ENCODE measurements at places on chromosomes 7 and 10. TPM values are rescaled to one million over a fixed set of nuclear protein-coding genes. Genes with fewer than 3 reads are reported as not detected.
A peak's percentile ranks its signal among the peaks of the same experiment; 100 is the strongest.

- no peak for DNase-seq
These were observed 892.6 kb downstream of the XPNPEP1 start for GRCh38 chr10:109030581-109031210.

GRCh38 chr10:110918269-110918642 is 724 bp downstream of the BBIP1 start:
- peak; percentile 84 for DNase-seq

- no peak for DNase-seq
These were observed 97.7 kb upstream of the CELF2 start for GRCh38 chr10:10919976-10920375.

- DNase-seq, result no peak
These were observed 32.8 kb downstream of the CCNY start for GRCh38 chr10:35369049-35369611.

Gene LIPN
- total RNA-seq, result not detected

- no peak for DNase-seq
These were observed 24.1 kb upstream of the SLK start for GRCh38 chr10:103942866-103943265.

- DNase-seq, result no peak
These were observed 60.1 kb upstream of the ZPBP start for GRCh38 chr7:50153148-50153547.

DNA sequence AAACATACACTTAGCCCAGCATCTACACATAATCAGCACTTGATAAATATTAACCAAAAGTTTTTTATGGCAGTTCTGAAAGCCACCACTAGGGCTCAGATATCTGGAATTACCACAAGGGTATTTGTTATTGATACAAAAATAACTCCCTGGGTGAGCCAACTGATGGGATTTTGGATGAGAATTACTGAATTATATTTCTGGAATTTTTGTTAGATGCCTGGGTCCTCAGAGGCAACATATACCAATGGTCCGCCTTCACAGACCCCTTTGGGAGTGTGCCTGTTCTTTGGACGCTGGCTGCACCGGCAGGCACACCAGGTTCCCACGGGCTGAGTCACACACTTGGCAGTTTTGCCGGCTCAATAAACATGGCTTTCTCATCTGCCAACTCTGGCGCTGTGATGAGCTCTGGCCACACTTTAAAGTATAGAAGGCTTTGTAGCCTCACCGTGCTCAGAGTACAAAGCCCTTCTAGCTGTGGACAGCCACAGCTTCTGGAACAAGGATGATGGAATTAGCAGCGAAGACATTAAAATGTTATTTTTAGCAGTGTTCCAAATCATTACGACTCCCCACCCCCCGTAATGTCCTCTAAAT is 24.5 kb upstream of the EEPD1 start:
- DNase-seq, result peak; percentile 58

Gene GPR146
- 29.8 TPM for total RNA-seq

DNA sequence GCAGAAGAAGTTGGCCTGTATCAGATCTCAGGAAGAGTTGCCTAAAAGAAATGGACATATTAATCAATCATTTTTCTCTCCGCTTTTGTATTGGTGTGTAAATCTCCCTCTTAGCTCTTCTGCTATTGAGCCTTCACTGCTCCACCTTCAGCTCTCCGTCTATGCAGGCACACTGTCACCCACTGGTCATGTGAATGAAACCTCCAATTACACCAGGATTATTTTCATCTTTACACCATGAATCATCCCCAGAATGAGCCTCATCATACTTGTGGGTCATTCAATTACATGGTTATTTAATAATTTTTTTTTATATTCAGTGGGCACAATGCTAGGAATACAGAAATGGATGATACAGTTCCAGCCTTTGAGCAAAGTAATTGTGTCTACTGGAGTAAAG is 92.6 kb downstream of the LRRC4 start:
- DNase-seq, result no peak

Gene TBXAS1
- total RNA-seq, result 8.1 TPM

GRCh38 chr7:67616517-67616916 is 619.9 kb downstream of the TYW1 start:
- DNase-seq, result no peak

- no peak for DNase-seq
These were observed 1.9 kb downstream of the UBE2H start for GRCh38 chr7:129950933-129951225.

Gene BMPER
- 0.46 TPM for total RNA-seq

Gene PLEKHS1
- not detected for total RNA-seq

DNA sequence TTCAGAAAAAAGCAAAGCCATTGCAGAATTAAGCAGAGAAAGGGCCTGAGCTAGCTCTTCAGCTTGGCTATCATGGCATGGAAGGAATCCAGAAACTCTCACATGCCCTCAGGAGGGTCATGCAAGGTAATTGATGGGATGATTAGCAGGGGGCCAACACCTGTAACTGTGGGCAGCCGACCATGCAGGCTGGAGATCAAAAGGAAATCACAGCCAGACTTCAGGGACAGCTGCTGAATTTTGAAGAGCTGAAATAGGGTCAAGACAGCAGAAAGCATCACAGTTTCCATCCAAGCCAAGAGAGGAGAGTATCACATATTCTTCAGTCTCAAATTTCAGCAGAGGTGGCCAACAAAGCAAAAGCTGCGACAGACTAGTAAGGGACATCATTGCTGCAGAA is 239.6 kb upstream of the STEAP1 start:
- no peak for DNase-seq

- no peak for DNase-seq
These were observed 544 bp downstream of the PDK4 start for GRCh38 chr7:95595746-95596197.

Gene SORBS1
- total RNA-seq, result 3.9 TPM

Gene C7orf57
- 0.11 TPM for total RNA-seq

GRCh38 chr7:54992871-54993475 is 25.8 kb upstream of the EGFR start:
- no peak for DNase-seq

DNA sequence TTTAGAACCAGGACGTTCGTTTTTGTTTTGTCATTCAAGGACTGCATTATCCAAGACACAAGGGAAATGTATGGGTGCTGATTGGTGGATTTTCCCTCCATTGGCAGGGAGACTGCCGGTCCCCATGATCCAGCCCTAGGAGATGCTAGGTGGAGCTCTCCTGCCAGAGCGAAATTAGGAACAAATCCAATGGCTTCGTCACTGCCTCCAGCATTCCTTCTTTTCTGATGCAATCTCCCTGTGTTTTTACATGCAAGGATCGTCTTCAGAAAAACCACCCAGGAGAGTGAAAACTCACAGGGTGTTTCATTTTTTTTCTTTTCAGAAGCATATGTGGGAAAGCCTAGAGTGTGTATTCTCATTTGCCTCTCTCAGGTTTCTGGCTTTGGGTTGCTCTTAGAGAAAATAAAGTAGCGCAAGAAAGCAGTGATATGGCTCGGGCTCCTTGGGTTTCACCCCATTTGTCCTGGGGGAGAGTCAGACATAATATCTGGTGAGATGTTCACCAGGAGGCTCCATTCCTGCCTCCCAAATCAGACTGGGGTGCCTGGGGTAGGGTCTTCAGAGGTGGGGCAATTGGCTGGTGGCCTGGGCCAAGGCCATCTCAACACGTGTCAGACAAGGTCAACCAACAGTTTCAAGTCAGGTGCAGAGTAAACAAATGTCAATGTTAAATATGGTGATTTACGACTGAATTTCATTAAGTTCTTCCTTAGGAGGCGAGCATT is 450.9 kb upstream of the MKI67 start:
- DNase-seq, result no peak

Gene GRM3
- total RNA-seq, result not detected

Gene CHRM2
- total RNA-seq, result not detected

GRCh38 chr7:14685167-14685566 is 217.4 kb downstream of the DGKB start:
- DNase-seq, result no peak

DNA sequence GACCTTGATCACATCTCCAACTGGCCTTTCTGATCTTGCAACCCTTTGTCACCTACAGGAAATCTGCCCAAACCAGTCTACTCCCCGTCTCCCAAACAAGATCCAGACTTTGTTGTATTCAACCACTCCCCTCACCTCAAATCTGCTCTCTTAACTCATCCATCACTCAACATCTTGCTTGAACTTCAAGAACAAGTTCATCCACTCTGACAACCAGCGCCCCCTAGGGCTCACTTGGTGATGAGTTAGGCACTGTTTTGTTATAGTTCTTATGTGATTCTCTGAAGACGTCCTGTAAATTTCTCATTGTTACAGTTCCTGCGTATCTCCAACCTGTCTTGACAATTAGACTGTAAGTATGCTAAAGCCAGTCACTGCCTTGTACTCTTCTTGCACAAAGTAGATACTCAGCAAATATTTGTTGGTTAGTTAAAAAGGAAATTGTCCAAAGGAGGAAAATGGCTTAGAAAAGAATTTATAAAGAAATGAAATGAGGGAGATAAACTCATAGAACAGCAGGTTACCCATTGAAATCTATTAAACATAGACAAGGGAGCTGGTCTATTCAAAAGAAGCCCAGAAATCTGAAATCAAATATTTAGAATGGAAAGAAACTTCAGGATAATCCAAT is 5.3 kb downstream of the FRMD4A start:
- DNase-seq, result no peak

DNA sequence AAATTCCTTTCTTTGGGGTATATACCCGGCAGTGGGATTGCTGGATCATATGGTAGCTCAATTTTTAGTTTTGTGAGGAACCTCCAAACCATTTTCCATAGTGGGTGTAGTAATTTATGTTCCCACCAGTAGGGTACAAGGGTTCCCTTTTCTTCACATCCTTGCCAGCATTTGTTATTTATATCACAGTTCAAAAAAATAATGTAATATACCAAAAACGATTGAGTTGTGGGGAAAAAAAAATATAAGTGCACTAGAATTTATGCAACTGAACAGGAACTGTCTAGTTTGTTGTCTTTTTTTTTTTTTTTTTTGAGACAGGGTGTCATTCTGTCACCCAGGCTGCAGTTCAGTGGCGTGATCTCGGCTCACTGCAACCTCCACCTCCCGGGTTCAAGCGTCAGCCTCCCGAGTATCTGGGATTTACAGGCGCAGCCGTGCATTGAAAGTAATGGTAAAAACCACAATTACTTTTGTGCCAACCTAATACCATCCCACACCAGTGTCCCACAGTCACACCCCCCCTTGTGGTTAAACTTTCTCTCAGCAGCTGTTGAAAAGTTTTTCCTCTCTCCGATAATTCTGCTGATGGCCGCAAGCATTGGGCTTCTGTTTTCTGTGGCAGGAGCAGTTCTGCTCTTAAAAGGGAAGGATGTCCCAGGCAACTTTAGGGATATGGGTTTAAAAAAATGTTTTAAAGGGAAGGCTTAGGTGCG is 6.8 kb upstream of the LAT2 start:
- DNase-seq, result no peak

DNA sequence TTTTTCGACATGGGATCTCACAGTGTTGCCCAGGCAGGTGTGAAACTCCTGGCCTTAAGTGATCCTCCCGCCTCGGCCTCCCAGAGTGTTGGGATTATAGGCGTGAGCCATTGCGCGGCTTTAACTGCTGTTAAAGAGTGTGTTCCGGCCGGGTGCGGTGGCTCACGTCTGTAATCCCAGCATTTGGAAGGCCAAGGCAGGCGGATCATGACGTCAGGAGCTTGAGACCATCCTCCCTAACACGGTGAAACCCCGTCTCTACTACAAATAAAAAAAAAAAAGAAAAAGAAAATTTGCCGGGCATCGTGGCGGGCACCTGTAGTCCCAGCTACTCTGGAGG is 1.1 kb downstream of the RABGEF1 start:
- DNase-seq, result no peak

Gene BTAF1
- 36.5 TPM for total RNA-seq

Data from pulmonary artery endothelial cell (primary cell).